Activated CD8-positive, alpha-beta memory T cell treated with anti-CD3 and anti-CD28 coated beads for 24 hours (primary cell): ENCODE measurements at places on chromosomes 2 and 18.

- DNase-seq = no peak
These were observed 40.4 kb downstream of the KIDINS220 start for GRCh38 chr2:8796878-8797550.

DNA sequence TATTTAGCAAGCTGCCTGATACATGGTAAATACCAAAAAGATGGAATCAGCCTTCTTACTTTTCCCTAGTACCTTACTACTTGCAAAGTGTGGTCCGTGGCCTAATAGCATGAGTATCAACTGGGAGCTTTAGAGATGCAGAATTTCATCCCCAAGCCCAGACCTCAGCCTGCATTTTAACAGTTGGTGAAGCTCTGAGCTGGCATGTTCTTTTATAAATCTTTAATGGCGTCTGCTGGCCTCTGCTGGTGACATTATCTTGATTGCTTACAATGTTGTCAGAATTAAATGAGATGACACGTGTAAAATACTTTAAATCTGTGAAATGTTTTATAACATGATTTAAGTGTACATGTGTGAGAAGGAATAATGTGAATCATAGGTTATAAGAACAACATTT lies 115.1 kb upstream of the NOSTRIN start:
- DNase-seq = no peak

- DNase-seq = no peak
These were observed 9.4 kb downstream of the CHST10 start for GRCh38 chr2:100408104-100408503.

DNA sequence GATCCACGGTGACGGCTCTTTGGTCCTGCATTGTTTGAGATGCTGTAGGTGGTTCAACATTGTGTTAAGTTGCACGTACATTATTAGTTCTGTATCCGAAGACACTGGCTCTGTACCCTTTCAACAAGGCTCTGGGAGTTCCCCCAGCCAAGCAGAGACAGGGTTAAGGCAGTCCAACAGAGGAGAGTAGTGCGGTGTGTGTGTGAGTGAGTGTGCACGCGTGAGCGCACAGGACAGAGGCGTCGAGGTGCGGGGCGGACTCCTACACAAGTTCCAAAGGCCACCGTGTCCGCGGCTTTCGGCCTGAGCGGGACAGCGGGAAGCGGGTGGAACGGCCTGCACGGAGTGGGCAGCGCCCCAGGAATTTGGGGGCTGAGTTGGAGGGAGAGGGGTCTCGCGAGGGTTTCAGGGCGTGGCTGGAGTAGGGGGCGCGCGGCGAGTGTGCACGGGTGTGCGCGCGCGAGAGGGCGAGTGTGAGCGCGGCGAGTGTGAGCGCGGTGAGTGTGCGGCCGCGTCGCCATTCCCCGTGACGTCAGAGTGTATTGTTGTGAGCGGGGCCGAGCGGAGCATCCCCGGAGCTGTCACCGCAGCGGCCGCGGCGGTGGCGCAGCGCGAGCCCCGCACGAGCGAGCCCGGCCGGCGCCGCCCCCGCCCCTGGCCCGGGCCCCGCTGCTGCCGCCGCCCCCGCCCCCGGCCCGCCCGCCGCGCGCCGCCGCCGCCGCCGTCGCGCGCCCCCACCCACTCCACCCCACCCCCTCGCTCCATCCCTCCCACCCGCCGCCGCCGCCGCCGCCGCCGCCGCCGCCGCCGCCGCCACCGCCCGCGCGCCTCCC lies at the start of gene ASXL3:
ASXL3 (plus strand) TSS at position 535 of the 833 bp plus-strand sequence. CDS start 413 bp downstream, outside the sequence.
- DNase-seq = no peak

DNA sequence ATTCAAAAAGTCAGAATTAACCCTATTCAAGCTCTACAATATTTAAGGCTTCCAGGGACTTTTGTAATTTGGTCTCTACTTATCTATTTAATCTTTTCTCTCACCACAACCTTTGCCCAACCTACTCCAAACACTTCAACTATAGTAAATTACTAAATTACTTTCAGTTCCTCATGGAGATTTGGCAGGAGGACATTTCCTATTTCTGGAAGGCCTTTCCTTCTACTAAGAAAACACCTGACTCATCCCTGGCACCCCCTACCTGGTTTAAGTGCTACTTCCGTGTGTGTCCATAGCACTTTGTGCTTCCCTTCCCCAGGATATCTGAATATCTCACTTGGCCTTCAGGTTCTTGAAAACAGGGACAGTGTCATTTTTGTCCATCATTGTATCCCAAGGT lies 96.3 kb downstream of the UPP2 start:
- DNase-seq = no peak

- DNase-seq = no peak
These were observed 11.9 kb upstream of the BCL2L11 start for GRCh38 chr2:111108745-111109271.

GRCh38 chr2:149161481-149162225 lies 123.2 kb downstream of the LYPD6B start:
- DNase-seq = no peak

DNA sequence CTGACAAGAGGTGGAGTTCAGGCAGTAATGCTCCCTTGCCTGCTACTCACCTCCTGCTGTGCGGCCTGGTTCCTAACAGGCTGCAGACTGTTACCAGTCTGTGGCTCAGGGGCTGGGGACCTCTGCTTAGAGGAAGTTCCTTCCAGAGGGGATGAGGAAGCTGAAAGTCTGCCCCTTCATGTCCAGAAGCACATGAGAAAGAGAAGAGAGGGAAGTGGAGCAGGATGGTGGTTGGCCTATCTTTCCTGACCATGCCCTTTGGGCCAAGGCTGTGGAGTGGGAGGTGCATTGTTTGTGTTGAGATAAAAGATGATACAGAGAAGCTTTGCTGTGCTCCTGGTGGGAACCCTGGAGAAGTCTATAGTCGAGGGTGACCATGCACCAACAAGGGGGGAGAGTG lies 112.5 kb downstream of the LPIN1 start:
- DNase-seq = peak; percentile 47

GRCh38 chr2:46798998-46799698 lies 116.5 kb downstream of the MCFD2 start:
- DNase-seq = no peak

- DNase-seq = no peak
These were observed 2.7 kb upstream of the ACTR3 start for GRCh38 chr2:113887009-113887792.

DNA sequence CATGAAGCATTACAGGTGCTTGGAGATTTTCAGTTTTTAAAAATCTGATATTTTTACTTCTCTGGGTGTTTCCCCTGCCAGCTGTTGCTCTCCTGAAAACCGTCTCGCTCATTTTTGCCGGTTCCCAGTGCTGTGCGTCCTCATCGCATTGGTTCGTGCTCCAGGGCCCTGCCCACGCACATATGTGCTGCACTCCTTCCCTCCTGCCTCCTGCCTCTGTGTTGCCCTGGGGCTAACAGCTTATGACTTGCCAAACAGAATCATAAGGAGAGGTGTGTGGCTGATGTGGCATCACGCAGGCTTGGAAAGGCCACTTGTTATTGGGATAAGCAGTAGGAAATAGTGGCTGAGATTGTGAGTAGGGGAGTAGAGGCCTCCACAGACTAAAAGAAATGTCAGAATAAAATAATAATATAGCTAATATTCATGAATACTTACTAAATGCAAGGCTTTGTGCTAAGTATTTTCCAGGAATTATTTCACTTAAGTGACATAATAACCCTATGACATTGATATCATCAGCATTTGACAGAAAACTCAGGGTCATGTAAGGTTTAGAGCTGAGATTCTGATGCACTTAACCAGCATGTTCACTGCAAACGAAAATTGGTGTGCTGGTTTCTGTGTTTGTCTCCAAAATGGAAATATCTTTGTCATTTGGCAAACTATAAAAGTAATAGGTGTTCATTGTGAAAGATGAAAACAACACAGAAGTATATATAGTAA lies 53.5 kb downstream of the SLC4A1AP start:
- peak; percentile 49 for DNase-seq

DNA sequence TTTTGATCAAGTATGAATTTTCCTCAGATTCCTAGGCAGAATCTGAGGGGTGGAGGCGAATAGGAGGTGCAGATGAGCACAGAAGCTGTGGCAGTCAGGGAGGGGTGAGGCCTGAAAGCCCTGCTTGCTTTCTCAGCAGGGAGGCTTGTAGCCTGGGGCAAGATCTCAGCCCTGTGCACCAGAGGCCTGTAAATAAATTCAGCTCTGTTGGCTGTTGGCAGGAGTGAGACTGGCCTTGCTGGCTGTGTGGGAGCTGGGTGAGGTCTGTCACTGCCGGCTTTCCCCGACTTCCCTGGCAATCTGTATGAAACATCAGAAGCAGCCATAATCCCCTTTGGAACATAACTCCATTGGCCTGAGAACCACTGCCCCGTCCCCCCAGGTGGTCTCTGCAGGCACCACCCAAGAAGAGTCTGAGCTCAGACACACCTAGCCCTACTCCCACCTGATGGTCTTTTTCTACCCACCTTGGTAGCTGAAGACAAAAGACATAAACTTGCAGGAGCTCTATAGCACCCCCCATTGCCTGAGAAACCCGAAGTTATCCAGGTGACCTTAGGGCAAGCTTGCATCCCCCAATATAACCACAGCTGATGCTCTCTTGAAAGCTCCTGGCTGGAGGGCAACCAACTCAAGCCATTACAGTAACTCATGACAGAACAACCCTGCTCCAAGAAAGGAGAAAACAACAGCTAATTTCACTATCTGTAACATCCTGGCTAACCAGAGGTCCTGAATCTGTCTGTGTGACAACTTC lies 32.3 kb downstream of the EVA1A start:
- DNase-seq = no peak

DNA sequence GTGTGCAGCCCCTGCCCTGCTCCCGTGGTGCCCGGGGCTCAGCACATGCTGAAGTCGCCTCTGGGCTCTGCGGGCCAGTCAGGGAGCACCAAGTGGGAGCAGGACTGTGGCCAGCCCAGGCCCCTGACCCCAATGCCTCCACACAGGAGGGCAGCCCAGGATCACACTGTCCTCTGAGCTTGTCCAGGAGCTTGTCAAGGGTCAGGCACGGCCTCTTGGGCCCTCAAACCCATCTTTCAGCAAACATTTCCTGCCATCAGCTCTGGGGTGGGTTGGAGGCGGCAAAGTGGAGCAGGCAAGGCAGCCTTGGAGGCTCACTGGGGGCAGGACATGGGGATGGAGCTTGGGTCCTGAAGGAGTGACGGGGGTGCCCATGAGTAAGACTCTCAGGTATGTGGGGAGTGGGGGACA lies 10.3 kb downstream of the SNED1 start:
- DNase-seq = peak; percentile 56

DNA sequence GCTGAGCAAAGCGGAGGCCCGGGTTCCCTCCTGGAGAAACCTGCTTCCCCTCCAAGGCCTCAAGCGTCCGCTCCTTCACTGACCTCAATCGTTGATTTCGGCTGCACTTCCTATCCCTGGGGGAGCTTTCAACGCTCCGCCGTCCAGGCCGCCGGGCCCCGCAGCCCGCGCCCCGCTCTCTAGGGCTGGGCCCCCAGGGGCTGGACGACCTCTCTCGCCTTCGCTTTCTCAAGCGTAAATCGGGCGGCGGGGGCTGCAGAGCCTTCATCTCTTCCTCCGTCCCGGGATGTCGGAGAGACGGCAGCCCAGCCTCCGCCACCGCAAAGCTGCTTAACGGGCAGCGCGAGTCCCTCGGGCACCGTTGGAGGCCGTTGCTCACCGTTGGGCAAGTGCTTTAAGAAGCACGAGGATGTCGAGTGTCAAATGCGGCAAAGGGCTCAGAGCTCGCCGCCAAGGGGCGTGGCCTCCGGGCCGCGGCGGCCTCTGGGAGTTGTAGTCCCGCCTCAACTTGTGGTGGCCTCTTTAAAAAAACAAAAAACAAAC lies 8.5 kb downstream of the HES6 start:
- DNase-seq = peak; percentile 91

- no peak for DNase-seq
These were observed 271.8 kb downstream of the NEDD4L start for GRCh38 chr18:58315739-58316215.
